ENCODE measurements at places on chromosomes 5 and 9.

GRCh38 chr5:51276250-51276649 lies 107.0 kb upstream of the ISL1 start:
- no peak for DNase-seq

- no peak for DNase-seq
These were observed 31.5 kb downstream of the OTULIN start for GRCh38 chr5:14696057-14696456.

GRCh38 chr5:27906931-27907601 lies 868.7 kb upstream of the CDH9 start:
- no peak for DNase-seq

- DNase-seq, result no peak
These were observed 264.8 kb upstream of the KIF2A start for GRCh38 chr5:62041156-62041756.

DNA sequence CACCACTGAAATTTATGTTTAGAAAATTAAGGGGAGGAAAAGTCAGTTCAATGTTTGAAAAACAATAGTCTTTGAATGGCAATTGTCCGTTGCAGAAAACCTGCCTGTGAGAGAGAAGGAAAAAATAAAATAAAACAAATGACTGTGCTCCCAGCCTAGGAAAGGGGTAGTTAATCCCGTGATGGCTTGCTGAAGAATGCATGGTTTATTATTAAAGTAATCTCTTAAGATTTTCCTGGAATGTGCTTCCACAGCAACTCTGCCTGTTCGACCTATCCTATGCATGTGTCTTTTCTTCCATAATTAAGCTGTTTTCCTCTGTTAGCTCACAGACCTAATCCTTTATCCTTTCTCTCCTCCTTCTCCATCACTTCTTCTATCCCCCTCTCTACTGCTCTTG lies 2.4 kb upstream of the DAB2 start:
- peak; percentile 61 for DNase-seq

- no peak for DNase-seq
These were observed 27.9 kb upstream of the GLDC start for GRCh38 chr9:6673326-6674025.

DNA sequence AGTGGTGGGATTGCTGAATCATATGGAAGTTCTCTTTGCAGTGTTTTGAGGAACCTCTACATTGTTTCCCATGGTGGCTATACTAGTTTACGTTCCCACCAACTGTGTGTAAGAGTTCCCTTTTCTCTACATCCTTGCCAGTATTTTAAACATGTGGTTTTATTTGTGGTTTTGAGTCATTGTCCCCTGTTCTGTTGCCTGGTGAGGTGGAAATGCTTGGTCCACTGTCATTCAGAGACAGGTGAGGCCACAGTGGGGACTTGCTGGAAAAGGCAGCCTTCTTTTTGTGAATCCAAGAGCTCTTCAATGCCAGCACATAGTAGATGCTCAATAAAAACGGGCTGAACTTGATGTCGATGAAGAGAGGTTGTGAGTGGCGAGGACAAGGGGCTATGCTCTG lies 44.2 kb downstream of the SH3PXD2B start:
- no peak for DNase-seq

DNA sequence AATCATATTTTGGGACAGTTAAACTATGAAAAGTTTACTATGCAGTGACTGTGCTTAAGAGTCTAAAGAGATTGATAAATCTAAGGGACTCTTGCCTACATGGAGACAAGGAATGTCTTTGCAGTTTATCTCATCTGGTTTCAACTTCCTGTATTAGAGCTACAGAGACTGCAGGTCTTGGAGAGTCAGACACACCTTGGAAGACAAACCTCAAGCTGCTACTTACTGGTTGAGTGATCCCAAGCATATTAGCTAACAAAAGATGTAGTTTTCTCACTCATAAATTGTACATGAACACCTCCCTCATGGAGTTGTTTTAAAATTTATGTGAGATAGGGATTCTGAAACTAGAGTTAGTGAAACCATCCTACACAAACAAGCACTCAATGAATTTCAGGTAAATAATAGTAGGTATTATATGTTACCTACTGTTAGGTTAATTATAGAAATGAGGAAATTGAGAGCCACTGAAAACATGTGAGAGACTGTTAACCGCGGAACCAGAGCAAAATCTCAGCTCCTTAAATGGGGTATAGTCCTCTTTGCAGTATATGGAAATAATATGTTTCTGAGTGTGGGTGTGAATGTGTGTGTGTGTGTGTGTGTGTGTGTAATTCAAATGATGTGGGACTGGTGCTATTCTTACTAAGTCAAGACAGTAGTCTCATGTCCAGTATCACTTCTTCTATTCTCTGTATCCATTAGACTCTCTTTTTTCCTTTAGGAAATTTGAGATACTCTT lies 752.1 kb downstream of the DTWD2 start:
- no peak for DNase-seq

DNA sequence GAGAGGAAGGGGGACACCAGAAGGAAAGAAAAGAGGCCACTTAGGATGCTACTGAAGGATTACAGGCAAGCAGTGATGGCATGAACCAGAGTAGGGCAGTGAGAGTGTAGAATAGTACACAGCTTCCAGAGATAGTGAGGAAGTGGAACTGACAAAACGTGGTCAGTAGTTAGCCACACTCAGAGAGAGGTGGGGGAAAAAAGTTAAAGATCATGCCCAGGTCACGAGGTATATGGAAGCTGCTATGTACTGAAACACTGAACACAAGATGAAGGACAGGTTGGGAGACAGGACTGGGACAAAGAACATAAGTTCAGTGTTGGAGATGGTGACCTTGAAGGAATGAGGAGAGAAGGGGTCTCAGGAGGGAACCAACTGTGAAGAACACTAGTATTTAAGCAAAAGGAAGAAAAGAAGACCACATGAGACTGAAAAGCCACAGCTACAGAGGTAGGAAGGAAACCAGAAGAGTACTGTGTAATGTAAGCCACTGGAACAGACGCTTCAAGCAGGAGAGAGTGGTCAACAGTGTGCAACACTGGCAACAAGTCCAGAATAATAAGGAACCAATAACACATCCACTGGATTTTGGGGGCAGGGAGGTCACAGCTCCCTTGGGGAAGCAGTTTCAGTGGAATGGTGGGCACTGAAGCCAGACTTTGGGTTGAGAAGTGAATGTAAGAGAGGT lies 45.5 kb downstream of the ELL2 start:
- no peak for DNase-seq

- DNase-seq, result no peak
These were observed 9.9 kb upstream of the ARL15 start for GRCh38 chr5:54320256-54320655.

GRCh38 chr5:172235132-172235780 lies 41.3 kb downstream of the EFCAB9 start:
- DNase-seq, result peak; percentile 31

GRCh38 chr5:168052686-168053085 lies 238.8 kb upstream of the WWC1 start:
- no peak for DNase-seq

GRCh38 chr5:2128686-2129355 lies 246.1 kb upstream of the IRX4 start:
- DNase-seq, result no peak

- peak; percentile 13 for DNase-seq
These were observed 21.0 kb upstream of the UBLCP1 start for GRCh38 chr5:159241946-159242552.

GRCh38 chr9:2229109-2229721 lies 214.1 kb downstream of the SMARCA2 start:
- DNase-seq, result no peak

DNA sequence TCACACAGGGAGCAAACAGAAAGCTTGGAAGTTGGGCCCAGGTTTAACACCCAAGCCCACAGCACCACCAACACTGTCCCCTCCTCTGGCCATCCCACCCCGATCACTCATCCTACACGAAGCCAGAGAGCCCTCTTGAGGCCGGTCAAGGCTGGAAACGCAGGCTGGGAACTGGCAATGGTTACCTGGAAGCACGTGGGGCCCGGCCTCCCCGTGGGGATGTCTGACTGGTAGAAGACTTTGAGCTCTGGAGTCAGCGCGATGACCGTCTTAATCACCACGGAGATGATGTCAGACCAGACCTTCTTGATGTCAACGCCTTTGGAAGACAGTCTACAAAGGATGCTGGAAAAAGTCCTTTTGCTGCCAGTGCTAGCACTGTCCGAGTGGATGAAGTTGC lies 104.1 kb downstream of the TTLL11 start:
- DNase-seq, result no peak

- no peak for DNase-seq
These were observed 335.8 kb upstream of the PUM3 start for GRCh38 chr9:3179711-3180110.

- no peak for DNase-seq
These were observed 150.3 kb downstream of the UNC13B start for GRCh38 chr9:35311891-35312639.

DNA sequence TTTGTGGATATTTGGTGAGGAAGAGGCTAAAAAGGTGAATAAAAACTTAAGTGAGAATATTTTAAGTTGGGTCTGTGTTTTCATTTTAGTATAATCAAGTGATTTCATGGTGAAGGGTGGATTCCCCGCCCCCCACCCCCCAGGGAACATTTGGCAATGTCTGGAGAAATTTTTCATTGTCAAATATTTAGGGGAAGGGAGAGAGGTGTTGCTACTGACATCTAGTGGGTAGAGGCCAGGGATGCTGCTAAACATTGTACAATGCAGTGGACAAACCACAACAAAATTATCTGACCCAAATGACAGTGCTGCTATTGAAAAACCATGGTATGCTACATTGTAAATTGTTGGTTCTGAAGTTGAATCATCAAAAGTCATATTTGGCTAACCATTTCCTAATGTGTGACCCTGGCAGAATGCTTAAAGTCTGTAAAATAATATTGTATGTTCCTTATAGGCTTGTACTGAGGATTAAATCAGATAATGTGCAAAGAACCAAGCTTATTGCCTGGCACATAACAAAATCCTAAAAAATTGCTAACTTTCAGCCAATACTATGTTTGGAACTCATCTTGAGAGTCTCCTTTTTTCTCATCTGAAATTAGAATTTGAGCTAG lies 5.6 kb downstream of the C5orf24 start:
- peak; percentile 79 for DNase-seq
